ENCODE measurements at places on chromosomes 13 and 19.

DNA sequence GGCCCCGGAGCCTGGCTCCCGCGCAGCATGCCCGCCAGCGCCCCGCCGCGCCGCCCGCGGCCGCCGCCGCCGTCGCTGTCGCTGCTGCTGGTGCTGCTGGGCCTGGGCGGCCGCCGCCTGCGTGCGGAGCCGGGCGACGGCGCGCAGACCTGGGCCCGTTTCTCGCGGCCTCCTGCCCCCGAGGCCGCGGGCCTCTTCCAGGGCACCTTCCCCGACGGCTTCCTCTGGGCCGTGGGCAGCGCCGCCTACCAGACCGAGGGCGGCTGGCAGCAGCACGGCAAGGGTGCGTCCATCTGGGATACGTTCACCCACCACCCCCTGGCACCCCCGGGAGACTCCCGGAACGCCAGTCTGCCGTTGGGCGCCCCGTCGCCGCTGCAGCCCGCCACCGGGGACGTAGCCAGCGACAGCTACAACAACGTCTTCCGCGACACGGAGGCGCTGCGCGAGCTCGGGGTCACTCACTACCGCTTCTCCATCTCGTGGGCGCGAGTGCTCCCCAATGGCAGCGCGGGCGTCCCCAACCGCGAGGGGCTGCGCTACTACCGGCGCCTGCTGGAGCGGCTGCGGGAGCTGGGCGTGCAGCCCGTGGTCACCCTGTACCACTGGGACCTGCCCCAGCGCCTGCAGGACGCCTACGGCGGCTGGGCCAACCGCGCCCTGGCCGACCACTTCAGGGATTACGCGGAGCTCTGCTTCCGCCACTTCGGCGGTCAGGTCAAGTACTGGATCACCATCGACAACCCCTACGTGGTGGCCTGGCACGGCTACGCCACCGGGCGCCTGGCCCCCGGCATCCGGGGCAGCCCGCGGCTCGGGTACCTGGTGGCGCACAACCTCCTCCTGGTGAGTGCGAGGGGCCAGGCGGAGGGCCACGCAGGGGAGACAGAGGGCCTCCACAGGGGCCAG is at the start of gene KL:
KL (plus strand) TSS at position 10 of the 909 bp plus-strand sequence; CDS start at position 28, 18 bp downstream.
- no peak for DNase-seq

GRCh38 chr13:79222427-79223205 is 183.4 kb downstream of the RBM26 start:
- DNase-seq: no peak

GRCh38 chr13:113129921-113130750 is 7.5 kb downstream of the F10 start:
- peak; percentile 51 for DNase-seq

- DNase-seq: no peak
These were observed 1089.7 kb downstream of the EFNB2 start for GRCh38 chr13:105445796-105446195.

DNA sequence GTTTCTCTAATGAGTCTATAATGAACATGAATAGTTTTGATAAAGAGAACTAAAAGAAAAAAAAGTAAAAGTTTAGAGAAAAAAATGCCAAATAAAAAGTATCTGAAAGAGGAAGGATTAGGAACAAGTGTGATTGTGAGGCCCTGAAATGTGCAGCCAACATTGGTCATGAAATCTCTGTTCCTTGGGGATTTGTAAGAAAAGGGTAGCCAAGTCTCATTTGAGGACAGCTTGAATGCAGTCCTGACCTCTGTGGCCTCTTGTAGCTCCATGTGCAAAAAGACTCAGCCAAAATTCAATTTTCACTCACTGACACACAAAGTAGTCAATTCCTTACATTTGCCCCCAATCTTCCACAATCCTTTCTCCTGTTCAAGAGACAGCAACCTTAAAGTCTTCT is 167.9 kb downstream of the KLF12 start:
- DNase-seq: no peak
